Hippocampal formation (tissue), 2 donors: ENCODE measurements at places on chromosomes 3 and 15.

DNA sequence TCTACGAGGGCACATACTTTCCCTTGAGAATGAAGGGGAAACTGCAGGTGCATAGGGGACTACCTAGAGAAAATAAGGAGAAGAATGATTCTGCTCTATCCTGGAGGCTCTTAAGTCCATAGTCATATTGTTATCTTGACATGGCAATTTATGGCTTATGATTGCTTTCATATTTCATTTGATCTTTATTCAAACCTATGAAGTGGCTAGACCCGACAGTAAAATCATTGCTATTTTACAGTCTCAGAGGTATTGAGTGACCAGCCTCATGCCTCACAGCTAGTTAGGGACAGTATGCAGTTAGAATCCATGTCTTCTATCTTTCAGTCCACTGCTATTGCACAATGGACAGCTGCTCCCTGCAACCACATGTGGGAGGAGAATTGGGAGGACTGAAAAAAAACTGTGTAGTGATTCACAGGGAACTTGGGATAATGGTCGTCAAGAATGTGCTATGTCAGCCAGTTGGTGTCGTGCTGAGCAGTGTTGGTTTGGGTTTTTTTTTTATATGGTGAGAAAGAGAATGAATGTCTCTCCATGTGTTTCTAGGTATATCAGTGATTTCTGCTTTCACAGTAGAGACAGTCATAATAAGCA is 63.2 kb upstream of the SPPL2A start:
- DNase-seq = no peak

DNA sequence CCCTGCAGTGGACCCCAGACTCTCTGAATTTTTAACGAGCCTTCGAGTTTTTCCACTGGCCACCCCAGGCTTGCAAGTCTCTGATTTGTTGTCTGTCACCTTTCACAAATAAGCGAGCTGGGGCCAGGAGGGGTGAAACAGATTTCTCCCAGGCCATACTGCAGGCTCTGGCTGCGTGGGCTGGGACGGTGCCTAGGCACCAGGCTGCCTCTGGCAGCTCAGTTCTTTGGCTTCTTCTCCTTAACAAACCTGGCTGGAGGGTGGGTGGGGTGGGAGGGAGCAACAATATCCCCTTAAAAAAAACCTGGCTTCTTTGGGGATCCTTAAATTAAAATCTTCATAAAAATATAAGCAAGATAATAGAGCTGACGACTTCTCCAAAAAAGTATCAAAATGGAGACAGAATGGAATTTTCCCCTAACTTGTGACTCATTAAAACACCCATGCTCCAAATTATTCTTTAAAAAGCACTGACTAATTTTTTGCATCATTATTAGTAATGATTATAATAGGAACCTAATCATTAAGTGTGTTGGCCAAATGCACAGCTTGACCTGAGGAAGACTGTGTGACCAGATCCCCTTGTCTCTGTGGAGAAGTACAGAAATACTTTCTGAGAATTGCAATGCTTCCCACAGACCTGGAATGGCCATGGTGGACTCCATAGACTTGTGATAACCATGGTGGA is 84.1 kb downstream of the SNRK start:
- DNase-seq = no peak

GRCh38 chr3:37053337-37053736 is 60.0 kb downstream of the MLH1 start:
- DNase-seq = peak; percentile 17

DNA sequence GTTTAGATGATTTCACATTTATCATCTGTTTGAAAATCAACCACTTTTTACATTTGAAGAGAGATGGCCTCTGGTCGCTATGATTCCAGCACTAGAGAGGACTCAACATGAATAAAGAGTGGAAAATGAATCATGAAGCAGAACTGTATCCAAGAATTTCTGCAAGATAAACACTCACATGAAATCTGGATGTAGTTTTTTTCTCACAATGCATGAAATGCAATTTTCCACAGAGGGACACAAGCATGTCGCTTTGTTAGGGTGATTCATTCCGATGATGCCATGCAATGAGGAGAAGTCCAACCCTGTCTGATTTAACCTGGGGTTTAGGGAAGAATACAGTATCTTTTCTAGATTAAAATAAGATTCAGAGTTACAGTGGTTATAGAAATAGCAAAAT is 50.4 kb upstream of the ADCY5 start:
- DNase-seq = no peak
